G401 (cell line): ENCODE measurements at places on chromosomes 1 and 21.

GRCh38 chr1:19426294-19427086 is 58.8 kb downstream of the CAPZB start:
- no peak for DNase-seq

DNA sequence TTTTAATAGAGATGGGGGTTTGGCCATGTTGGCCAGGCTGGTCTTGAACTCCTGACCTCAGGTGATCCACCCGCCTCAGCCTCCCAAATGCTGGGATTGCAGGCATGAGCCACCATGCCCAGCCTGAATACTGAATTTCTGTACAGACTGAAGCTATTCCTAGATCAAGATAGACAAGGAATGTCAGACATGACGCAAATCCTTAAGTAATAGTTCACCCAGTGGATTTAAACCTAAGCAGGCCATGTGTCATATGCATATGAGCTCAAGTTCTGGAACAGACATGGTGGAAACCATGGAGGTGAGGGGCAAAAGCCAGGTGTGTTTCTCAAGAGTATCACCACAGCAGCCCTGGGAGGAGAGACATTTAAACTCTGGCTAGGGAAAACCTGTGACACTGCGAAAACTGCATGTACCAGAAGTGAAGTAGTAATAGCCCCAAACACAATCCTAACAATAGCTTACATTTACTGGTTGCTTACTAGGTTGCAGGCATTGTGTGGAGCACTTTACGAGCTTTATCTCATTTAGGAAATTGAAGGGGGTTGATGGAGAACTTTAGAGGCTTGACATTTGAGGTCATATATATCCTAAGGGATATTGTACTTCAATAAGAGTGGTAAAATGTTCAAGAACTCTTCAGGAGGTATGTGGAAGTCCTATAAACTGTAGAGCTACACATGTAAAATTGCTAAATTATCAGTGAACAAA is 31.7 kb upstream of the MAN1A2 start:
- no peak for DNase-seq

- DNase-seq = peak; percentile 83
Observed at GRCh38 chr1:26530895-26531598, 1.5 kb downstream of the RPS6KA1 start.

- no peak for DNase-seq
Observed at GRCh38 chr1:84116558-84116957, 27.5 kb upstream of the PRKACB start.

DNA sequence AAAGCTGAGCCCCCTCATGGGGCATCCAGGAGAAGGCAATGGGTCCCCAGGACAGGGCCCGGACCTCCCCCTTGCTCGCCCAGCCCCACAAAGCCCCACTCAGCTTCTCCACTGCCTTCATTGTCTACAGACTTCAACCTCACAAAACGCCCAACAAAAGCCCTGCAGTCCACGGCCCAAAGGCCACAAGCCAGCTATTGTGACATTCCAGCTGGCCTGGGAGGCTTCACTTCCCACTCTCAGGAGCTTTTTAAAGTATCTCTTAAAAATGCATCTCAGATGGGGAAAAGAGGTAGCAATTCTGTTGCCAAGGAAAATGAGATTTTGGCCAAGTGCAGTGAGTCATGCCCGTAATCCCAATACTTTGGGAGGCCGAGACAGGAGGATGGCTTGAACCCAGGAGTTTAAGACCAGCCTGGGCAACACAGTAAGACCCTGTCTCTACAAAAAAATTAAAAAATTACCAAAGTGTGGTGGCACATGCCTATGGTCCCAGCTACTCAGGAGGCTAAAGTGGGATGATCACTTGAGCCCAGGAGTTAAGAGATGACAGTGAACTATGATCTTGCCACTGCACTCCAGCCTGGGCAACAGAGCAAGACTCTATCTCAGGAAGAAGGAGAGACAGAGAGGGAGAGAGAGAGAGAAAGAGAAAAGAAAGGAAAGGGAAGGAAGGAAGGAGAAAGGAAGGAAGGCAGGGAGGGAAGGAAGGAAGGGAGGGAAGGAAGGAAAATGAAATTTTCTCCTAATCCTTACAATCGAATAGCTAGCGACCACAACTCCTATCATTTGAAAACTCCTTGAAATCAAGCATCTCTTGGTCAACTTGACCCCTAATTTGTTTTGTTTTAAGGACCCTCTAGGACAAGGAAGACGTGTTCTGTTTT is 31.4 kb upstream of the TARDBP start:
- no peak for DNase-seq

GRCh38 chr1:86245566-86246190 is 89.1 kb upstream of the COL24A1 start:
- DNase-seq = no peak

- no peak for DNase-seq
Observed at GRCh38 chr1:154176337-154176736, 15.6 kb downstream of the TPM3 start.
